ENCODE measurements at places on chromosomes 16 and 17. TPM values are rescaled to one million over a fixed set of nuclear protein-coding genes. Genes with fewer than 3 reads are reported as not detected.

DNA sequence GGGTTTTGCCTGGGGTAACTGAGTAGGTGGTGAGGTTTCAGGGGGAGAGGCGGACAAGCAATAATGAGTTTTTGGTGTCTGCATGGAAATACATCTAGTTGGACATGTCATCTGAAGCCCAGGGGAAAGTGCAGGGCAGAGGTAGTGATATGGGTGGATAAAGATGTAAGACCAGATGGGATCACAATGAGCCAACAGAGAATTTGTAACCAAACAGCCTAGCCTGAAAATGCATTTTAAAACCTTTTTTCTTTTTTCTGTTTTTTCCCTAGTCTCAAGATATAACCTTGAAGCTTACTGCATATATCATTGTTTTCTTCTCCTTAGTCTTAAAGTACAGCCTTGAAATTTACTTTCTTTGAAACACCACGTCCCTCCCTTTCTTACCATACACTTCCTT is 3.7 kb upstream of the ZNF19 start:
- no peak for DNase-seq

The PPP1R27 gene
- not detected for total RNA-seq

DNA sequence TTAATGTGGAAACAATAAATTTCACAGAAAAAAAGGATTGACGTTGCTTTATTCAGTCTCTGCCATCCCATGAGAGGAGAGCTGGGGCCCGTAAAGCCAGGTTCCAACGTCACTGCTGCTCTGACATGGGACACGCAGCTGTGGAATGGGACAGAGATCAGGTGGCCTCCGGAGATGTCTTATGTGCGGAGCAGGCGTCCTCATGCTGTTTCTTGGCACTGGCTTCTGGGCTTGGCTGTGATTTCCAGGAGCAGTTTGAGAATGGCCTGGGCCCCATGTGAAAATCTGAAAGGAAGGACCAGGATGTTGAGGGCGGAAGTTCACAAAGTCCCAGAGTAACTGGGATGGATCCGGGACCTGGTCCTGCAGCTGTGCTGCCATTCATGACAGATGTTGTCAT is 32.4 kb downstream of the NDEL1 start:
- no peak for DNase-seq

- no peak for DNase-seq
These were observed 167.8 kb downstream of the RBFOX3 start for GRCh38 chr17:79443026-79443425.

GRCh38 chr17:40556198-40556661 is 9.0 kb downstream of the CCR7 start:
- no peak for DNase-seq

DNA sequence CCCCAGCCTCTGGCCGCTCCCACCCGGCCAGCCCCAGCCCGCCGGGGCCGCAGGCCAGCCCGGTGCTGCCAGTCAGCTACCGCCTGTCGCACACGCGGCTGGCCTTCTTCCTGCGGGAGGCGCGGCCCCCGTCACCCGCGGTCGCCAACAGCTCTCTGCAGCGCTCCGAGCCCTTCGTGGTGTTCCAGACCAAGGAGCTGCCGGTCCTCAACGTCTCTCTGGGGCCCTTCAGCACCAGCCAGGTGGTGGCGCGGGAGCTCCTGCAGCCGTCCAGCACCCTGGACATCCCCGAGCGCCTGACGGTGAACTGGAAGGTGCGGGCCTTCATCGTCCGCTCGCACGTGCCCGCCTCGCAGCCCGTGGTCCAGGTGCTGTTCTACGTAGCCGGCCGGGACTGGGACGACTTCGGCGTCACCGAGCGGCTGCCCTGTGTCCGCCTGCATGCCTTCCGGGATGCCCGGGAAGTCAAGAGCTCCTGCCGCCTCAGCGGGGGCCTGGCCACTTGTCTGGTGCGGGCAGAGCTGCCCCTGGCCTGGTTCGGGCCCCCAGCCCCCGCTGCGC is 46.8 kb downstream of the TMEM132E start:
- peak; percentile 31 for DNase-seq

The CCL16 gene
- total RNA-seq, result 0.35 TPM

- DNase-seq, result no peak
These were observed 584 bp downstream of the PHOSPHO1 start for GRCh38 chr17:49229805-49230600.

DNA sequence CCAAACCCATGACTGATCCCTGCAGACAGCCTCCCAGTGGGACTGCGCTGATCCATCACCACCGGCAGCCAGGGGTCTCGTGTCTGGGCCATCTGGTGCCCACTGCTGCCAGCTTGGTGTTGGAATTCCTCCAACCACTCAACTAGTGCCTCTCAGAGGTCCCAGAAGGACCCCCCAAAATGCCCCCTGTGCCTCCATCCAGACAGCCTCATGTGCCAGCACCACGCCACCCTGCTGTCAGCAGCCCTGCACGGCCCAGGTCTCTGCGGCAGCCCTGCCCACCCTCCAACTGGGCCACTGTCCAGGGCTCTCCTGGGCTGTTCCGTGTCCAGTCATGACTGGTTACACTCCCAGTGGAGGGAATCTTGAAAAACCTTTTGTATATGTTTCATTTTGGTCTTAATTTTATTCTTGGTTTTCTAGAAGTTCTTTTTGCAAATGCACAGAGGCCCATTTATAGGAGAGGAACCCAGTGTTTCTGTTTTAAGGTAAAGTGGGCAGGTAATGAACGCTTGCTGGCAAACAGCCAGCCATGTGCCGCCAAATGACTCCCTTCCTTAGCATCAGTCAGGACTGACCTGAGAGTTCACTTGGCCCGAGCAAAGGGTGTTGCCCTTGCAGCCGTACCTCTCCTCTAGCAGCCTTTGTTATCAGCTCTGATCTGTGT is 34.6 kb downstream of the GRIN2C start:
- DNase-seq, result no peak

The SYNGR2 gene
- 142 TPM for total RNA-seq

- no peak for DNase-seq
These were observed 48.6 kb downstream of the CMIP start for GRCh38 chr16:81492965-81493754.

- no peak for DNase-seq
These were observed 114.0 kb downstream of the PRKCA start for GRCh38 chr17:66416207-66416940.

GRCh38 chr17:78826836-78827509 is 13.6 kb downstream of the USP36 start:
- peak; percentile 37 for DNase-seq

- DNase-seq, result no peak
These were observed at the start of gene SCNN1G for GRCh38 chr16:23182679-23183542. Gene SCNN1G (plus strand): TSS chr16:23182745. CDS start chr16:23186272, 3,527 bp downstream.

- peak; percentile 70 for DNase-seq
These were observed 13.0 kb downstream of the ENGASE start for GRCh38 chr17:79087428-79088143.

The NAT9 gene
- 43.7 TPM for total RNA-seq

The NBR1 gene
- total RNA-seq, result 119 TPM

DNA sequence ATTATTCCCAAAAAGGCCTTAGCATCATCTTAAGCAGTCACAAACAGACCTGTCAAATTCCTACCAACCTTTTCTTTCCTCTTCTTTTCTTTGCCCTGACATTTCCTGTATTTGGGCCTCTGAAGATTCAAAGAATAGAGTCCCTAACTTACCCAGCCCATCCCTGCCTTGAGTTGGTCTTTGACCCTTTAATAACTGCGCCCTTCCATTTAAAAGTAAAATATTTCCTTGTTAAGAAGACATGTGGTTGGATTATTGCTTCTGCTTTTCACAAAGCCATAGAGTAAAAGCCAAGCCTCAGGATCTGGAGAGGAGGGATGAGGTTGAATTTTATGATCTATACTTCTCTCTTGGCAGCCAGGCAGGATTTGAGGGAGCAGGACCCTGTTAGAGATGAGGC is 13.2 kb upstream of the CCL23 start:
- DNase-seq, result no peak

The SPN gene
- total RNA-seq, result 9.0 TPM

GRCh38 chr17:38591759-38592241 is 14.0 kb downstream of the SRCIN1 start:
- DNase-seq, result no peak

The CD300H gene
- not detected for total RNA-seq

The GPRC5B gene
- 32.5 TPM for total RNA-seq

The NRN1L gene
- 1.2 TPM for total RNA-seq

GRCh38 chr16:55817236-55817912 is 15.5 kb downstream of the CES1 start:
- no peak for DNase-seq

- DNase-seq, result no peak
These were observed 1.5 kb upstream of the TOM1L1 start for GRCh38 chr17:54899201-54899600.

DNA sequence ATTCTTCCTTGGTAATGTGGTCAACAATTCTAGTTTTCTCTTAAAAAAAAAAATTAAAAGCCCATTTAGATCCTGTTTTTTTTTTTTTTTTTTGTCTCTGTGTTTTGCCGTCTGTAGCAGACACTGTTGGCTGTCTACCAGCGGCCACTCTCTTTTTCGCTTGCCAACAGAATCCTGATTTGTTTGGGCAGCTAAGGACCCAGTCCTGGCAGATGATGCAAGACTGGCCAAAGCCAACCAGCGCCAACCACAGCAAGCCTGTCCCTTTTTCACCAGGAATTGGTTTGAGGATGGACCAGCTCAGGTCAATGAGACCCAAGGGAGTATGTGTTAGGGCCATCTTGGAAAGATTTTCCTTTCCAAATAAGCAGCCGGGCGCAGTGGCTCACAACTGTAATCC is 28.2 kb downstream of the ST3GAL2 start:
- no peak for DNase-seq

GRCh38 chr16:49456763-49457162 is 83.2 kb downstream of the C16orf78 start:
- DNase-seq, result no peak

DNA sequence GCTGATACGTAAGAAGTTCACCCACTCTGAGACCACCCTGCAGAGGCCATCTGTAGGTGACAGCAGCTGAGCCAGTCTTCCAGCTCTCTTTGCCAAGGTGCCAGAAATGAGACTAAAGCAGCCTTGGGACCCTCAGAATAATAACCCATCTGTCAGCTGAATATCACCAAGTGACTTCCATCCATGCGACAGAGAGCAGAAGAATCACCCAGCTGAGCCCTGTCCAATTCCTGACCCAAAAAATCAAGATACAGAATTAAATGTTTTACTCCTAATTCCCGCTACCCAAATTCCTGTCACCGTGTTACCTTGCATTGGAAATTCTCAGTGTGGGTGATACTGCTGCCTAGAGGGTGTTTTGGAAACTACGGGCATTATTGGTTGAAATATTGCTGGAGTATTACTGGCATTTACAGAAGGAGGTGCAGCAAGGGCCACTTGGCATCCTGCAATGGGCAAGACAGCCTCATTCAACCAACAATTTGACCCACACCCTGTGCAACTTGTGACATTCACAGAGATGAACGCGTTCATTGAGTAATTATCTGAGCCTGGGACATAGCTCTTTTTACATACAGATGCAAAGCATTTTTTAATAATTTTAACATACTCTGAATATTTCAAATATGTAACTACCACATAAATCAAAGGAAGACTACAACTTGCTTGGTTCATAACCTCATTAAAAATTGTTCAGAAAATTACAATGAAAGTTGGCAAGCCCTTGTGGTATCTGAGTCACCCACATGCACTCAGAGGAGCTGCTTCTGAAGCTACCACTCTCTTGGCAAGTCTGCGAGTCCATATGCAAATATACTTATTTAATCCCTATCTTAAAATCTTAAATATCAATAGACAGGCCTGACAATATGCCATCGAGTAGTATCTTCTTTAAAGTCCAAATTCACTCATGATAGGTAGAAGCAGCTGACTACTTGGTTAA is 126.6 kb downstream of the C16orf95 start:
- DNase-seq, result no peak

GRCh38 chr17:77734371-77735080 is 224.0 kb upstream of the TNRC6C start:
- peak; percentile 73 for DNase-seq

DNA sequence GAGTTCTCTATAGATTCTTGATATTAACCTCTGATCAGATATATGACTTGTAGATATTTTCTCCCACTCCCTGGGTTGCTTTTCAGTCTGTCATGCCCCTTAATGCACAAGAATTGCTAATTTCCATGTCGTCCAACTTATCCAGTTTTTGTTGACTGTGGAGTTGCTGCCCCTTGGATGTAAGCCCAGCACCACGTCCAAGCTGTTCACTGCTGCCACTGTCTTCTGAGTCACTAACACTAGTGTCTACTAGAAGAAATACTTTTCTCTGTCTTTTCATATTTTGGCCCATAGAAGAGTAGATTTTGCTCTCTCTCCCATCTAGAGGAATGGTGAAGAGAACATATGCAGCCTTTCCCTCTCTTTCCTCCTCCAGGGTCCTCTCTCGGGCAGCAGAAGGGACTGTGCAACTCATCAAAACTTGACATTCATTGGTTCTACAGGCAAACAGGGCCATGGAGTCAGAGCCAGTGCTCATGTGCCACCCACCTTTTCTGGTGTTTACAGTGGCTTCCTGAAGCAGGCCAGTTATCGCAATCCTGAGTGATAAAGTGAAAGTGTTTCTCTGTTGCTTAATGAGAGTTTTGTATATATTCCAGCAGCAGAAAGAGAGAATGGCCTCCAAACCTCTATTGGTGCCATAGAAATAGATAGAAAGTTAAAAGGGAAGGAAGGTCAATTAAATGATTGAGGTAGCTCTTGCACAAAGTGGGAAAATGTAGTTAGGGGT is 22.6 kb upstream of the PMP22 start:
- DNase-seq, result no peak

The CAPNS2 gene
- total RNA-seq, result 0.55 TPM

DNA sequence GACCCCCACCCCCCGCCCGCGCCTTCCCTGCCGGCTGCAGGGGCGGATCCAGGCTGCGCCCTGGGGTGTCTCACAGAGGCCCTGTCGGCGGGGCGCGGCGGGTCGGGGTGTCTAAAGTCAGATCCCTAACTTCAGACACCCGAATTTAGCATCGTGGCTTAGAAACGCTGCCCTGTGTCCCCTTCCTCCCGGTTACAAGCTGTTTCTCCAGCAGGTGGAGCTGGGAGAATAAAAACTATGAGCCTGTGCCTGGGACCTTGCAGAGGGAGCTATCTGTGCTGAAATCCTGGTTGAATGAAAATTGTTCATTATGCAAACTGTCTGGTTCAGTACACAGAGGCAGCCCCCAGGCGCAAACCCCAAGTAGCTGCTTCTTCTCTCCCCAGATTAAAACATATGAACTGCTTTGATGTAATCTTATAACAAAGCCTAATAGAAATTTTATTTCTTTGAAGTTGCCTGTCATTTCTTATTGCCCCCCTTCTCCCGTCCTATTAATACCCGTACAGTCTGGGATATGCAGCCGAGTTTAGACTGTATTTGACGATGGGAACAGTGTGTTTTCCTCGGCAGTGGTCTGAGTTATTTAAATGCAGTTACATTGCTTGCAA is 79.0 kb downstream of the RPA1 start:
- DNase-seq, result peak; percentile 71

The FSCN2 gene
- 1.4 TPM for total RNA-seq

The CDRT15 gene
- not detected for total RNA-seq

The KRT33B gene
- total RNA-seq, result not detected

DNA sequence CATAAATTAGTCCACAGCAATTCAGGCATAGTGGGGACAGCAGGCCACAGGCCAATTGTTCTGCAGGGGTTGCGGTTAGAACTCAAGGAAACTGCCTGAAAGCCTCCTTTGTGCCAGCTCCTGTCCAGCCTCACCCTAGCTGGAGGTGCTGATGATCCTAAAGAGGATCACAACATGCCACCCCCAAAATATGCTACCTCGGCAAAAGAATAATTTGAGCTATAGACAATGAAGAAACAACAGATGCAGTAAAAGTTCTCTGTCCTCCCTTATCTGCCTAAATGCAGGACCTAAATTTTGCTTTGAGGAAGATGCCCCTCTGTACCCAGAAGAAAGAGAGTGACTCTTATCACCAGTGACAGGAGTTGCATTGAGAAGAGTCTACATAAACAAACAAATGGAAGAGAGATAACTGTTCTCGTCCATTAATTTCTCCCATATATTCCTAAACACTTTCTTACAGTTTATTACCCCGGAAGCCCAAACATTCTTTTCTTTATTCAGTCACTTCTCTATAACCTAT is 14.7 kb downstream of the ALOX15 start:
- no peak for DNase-seq

The SLC5A10 gene
- not detected for total RNA-seq
